ENCODE measurements at places on chromosomes 5 and 9.

- no peak for DNase-seq
Observed at GRCh38 chr5:174943785-174944184, 219.4 kb downstream of the MSX2 start.

DNA sequence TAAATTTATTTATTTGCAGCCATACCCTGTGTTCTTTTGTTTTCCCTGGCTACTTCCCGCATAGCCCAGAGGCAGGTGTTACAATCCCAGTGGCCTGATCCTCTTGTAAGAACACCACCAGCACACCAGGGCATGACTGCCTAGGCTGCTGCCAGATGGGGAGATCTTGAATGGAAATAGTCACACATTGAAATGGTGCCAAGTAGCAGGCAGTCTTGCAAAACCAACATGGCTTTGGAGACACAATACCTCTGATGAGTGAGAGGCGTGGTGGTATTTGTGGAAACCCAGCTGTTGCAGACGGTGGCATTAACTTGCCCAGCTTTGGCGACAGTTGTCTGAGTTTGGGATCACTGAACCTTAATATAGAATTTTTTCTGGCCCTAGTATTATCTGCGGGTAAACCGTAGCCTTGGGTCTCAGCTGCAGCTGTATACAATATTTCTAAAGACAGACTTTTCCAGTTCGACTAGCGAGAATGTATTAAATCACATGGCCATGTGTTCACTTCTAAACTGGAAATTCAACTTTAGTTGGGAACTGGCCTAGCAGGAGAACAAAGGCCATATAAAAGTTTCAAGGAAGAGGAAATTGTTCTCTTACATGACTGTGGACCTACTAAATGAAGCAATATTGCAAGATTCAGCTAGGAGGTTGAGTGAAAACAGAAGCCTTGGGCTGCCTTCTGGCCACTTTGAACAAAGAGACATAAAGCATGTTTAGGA, 277.0 kb downstream of the SMARCA2 start:
- DNase-seq, result peak; percentile 41

- DNase-seq, result peak; percentile 12
Observed at GRCh38 chr5:110054240-110054639, 364.5 kb downstream of the MAN2A1 start.

GRCh38 chr5:178488696-178489095, 101.5 kb downstream of the COL23A1 start:
- DNase-seq, result no peak

GRCh38 chr5:18546591-18546990, 912.3 kb downstream of the TAF11L14 start:
- no peak for DNase-seq

DNA sequence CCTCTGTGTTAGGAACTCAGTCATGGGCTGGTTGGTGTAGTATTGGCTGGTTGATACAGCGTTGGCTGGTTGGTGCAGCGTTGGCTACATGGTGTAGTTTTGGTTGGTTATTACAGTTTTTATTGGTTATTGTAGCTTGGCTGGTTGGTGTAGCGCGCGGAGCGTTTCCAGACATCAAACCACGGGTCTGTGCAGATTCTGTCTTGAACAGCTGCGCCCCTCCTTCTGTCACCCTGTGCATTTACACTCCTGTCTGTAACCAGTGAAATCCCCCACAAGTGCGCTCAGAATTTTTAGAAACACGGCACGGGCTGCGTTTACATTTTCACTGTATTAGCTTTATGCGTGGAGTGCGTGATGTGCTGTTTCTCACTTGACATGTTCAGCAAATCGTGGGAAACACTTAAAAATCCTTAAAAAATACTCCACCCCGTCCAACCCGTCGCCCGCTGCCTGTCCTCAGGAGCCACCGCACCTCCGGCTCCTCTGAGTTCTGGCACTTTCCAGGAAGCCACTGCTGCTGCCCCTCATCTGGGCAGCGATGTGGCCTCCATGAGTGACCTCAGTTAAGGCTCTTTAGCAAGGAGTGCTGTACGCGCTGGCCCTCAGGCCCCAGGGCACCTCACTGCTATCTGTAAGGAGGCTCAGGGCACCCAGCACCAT, 20.8 kb downstream of the NKD2 start:
- DNase-seq, result no peak

DNA sequence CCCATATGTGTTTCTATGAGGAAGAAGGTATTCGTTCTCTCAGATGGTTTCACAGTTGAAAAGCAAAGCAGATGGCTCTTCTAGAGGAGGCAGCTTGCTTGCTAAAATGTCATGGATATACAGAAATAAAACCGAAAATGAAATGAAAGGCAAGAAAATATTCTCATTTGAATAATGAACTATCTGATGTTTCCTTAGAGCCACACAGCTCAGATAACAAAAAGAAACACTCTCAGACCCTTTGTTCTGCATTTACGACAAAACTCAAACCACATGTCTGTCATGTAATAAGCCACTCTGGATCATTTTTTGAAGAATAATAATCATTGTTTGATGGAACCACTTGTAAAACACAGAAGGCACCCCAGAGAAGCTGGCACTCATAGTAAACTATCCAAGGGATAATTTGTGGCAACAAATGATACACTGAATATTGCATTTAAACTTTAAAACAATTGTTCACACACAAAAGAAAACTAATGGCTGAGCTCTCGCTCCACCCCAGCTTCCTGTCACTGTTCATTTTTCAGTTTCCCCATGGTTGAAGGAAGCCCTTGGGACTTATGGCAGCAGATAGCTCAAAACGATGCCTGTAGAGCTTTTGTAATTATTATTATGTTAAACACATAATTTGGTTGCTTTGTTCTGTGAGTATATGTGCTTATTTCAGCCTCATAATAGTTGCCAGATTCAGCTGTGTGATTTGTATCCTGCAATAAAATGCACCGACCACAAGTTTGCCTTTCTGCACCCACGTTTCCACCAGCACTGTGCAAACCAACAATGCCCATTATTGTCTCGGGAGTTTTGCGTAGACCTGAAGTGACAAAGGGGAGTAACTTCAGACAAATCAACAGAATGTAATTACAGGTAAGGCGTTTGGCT, 256.0 kb downstream of the TMEM167A start:
- DNase-seq, result no peak

- DNase-seq, result no peak
Observed at GRCh38 chr5:135880801-135881200, 14.8 kb downstream of the IL9 start.

- DNase-seq, result peak; percentile 8
Observed at GRCh38 chr5:109830955-109831502, 141.3 kb downstream of the MAN2A1 start.

- peak; percentile 80 for DNase-seq
Observed at GRCh38 chr9:72280913-72281500, 84.0 kb downstream of the ZFAND5 start.

GRCh38 chr9:4579001-4579400, 83.1 kb upstream of the PLPP6 start:
- DNase-seq, result no peak

- DNase-seq, result peak; percentile 80
Observed at GRCh38 chr5:14270209-14270702, 127.1 kb downstream of the TRIO start.

- peak; percentile 6 for DNase-seq
Observed at GRCh38 chr5:128674837-128675446, 136.9 kb upstream of the FBN2 start.

GRCh38 chr5:40478766-40479165, 200.9 kb upstream of the PTGER4 start:
- DNase-seq, result no peak

DNA sequence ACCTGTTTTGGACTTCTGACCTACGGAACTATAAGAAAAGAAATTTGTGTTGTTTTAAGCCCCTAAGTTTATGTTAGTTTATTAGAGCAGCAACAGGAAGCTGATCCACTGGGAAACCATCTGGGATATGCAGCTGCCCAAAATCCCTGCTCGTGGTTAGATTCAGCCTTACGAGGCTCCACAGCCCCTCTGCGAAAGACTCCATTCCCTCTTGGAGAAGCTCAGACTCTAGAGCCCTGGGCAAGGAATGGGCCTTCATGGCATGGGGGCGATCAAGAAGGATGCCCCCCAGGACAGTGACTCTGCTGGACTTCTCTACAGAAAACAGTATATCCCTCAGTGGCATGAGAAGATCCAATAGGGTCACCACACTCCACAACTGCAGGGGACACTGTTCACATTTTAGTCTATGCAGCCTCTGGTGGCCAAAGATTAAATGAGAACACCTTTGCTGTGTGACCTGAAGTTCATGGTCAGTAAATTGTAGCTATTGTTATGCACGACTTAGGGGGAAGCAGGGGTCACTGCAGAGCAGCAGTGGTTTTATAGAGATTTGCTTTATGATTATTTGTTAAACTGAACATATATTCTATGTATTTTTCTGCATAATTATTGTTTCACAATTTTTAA, 21.1 kb downstream of the IRF1 start:
- DNase-seq, result no peak

GRCh38 chr5:56910210-56910965, 992 bp downstream of the SETD9 start:
- peak; percentile 26 for DNase-seq

DNA sequence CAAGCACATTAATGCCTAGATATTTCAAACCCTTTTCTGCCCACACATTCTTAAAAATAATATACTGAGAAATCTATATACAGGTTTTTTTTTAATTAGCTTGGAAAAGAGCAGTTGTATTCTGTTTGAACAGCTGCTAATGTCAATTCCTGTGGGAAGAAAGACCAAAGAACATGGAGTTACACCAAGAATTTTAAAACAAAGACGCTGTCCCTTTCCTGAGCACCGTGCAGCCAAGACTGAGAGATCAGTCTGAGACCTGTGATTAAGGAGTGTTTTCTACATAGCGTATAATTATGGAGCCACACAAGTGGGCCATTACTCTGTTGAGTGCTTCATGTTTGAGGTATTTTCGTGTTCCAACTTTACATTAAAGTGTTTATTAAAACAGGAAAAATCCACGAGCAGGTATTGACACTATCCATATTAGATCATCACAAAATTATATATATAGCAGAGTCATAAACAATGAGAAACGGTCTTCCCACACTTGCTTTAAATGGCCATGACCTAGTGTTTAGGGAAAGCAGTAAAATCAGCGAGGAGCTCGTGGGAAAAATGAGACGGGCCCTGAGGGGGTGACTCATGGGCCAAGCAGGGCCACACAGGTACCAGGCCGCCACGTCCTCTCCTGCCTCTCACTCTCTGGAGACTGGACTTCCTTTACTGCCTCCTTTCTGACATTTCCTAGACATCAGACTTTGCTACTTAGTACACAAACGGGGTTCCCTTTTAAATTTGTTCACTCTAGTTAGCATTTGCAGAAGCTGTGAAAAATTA, 153.1 kb upstream of the OTULINL start:
- DNase-seq, result no peak

GRCh38 chr9:34694811-34695210, 3.7 kb upstream of the CCL19 start:
- no peak for DNase-seq

- DNase-seq, result no peak
Observed at GRCh38 chr9:132663117-132663516, 6.7 kb downstream of the DDX31 start.

- no peak for DNase-seq
Observed at GRCh38 chr9:109278216-109278615, 42.6 kb downstream of the EPB41L4B start.

- DNase-seq, result peak; percentile 53
Observed at GRCh38 chr5:167573370-167574127, 717.9 kb upstream of the WWC1 start.

DNA sequence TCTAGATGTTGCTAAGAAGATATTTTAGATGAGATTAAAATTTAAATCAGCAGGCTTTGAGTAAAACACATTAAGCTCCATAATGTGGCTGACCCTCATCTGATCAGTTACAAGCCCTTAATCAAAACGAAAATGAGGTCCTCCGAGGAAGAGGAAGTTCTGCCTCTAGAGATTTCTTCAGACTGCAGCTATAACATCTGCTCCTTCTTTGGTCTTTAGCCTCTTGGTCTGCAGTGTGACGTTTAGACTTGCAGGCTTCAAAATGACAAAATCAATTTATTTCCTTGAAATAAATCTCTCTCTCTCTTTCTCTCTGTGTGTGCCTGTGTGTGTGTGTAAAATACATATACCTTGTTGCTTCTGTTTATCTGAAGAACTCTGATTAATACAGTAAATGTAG, 1429.8 kb upstream of the CDH9 start:
- DNase-seq, result no peak

- DNase-seq, result no peak
Observed at GRCh38 chr5:80453366-80453765, 34.5 kb upstream of the FAM151B start.

- DNase-seq, result no peak
Observed at GRCh38 chr9:73199886-73200285, 48.2 kb downstream of the ANXA1 start.

GRCh38 chr9:109181284-109181683, 14.2 kb upstream of the FRRS1L start:
- DNase-seq, result no peak

- no peak for DNase-seq
Observed at GRCh38 chr9:9412241-9412640, 1200.6 kb downstream of the PTPRD start.

GRCh38 chr9:15714746-15715145, 161.9 kb downstream of the CCDC171 start:
- DNase-seq, result no peak

- no peak for DNase-seq
Observed at GRCh38 chr9:135240871-135241311, 153.4 kb downstream of the OLFM1 start.

- DNase-seq, result no peak
Observed at GRCh38 chr5:160685695-160686094, 166.3 kb downstream of the ATP10B start.

DNA sequence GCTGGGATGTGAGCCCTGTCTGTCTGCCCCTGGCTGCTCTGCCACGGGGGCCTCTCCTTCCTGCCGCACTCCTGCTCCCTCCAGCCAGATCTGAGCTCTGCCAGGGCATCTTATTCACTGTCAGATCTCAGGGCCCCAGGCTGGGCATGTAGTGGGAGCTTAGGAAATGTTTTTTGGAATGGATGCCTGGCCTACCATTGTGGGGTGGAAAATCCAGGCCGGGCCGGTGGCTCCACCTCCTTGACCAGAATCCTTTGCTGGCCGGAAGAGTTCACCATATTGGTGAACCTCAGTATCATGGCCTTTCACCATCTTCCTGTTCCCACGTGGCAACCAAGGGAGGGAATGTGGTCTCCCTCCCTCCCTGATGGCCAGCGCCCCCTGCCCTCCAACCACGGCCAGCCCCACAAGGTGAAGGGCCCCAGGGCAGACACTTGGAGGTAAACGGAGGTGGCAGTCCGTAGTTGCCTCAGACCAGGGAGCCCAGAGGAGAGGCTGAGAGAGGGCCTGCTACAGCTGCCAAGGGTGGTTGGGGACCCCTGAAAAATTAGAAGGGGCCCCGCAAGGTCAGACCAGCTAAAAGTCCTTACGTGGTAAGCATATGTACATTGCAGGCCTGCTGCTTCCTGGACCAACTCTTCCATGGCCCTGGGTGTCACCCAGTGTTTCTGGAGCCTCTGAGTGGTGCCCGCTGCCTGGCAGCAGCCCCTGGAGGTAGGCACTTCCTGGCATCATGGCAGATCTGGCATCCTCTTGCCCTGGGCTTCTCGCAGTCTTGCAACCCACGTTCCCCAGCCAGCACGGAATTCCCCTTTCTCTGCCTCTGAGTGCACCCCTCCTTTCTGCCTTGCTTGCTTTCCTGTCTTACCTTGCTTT, 153.3 kb downstream of the RGS3 start:
- DNase-seq, result no peak

GRCh38 chr9:78122631-78123030, 91.0 kb upstream of the GNAQ start:
- no peak for DNase-seq

GRCh38 chr5:67299231-67299735, 102.7 kb upstream of the CD180 start:
- peak; percentile 50 for DNase-seq

GRCh38 chr9:100838857-100839256, 189.7 kb upstream of the PLPPR1 start:
- DNase-seq, result no peak

GRCh38 chr5:171484460-171484899, 65.0 kb downstream of the FGF18 start:
- peak; percentile 61 for DNase-seq
